ENCODE measurements at places on chromosomes 2 and 18.
A peak's percentile ranks its signal among the peaks of the same experiment; 100 is the strongest.

- DNase-seq: peak; percentile 62
These were observed 7.1 kb downstream of the DSG1 start for GRCh38 chr18:31325051-31325450.

DNA sequence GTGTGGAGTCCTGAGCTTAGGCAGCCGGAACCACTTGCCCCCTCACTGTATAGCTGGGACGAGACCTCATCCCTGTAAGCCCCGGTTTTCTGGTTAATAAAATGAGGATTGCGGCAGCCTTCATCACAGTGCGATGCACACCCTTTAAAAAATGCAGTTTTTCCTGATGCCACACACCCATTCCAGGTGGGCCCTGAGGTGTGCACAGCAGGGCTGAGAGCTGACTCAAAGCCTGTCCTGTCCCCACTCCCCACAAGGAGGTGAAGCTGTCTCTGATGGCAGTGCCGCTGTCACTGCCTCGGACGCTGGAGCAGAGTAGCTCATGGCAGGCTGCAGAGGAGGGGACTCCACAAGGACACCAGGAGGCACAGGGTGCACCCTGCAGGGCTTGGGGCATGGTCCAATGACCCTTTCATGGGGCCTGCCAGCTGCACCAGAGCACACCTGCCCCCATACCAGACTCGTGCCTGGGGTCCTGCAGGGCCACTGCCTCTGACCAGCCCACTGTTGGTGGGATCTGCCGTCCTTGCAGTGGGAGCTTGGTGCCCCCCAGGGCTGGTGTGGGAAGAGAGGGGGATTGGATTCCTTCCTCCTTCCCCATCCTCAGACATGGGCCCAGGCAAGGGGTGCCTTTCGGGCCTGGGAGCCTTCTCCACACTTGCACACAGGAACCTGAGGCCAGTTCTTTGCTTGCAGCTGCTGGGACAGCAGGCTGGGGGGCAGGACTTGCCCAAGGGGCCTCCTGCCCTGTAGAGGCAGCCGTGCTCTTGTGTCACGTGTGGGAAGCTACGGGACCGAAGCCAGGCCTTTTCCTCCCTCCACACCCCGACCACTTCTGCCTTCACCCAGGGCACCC, 22.8 kb downstream of the GPC1 start:
- peak; percentile 54 for DNase-seq

- DNase-seq: peak; percentile 78
These were observed 36.8 kb upstream of the SEMA4C start for GRCh38 chr2:96906729-96907114.

DNA sequence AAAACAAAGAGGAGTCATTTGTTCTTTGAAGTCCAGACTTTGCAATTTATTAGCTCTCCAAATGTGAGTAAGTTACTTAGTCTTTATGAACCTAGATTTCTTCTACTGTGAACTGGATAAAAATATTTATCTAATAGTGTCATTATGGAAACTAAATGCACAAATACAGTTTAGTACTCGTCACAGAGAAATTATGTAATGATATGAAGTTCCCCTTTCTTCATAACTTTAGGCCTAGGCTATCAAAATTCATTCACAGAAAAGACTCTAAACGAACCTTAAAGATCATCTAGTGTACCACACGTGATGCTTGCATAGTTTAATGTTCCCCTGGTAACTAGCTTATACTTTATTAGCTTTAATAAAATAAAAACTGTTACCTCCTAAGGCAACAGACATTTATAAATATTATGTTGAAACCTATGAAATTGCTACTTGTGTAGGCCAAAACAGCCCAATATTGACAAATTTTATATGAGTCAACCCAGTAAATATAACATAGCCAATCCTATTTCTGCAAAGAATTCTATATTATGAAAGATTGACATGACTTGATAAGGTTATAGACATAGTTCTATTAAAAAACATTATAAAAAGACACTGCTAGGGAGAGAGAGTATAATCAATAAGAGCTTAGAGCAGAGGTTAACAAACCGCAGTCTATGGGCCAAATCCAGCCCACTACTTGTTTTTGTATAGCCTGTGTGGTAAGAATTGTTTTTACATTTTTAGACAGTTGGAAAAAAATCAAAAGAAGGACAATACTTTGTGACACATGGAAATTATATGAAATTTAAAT, 44.9 kb upstream of the ITPRID2 start:
- no peak for DNase-seq

DNA sequence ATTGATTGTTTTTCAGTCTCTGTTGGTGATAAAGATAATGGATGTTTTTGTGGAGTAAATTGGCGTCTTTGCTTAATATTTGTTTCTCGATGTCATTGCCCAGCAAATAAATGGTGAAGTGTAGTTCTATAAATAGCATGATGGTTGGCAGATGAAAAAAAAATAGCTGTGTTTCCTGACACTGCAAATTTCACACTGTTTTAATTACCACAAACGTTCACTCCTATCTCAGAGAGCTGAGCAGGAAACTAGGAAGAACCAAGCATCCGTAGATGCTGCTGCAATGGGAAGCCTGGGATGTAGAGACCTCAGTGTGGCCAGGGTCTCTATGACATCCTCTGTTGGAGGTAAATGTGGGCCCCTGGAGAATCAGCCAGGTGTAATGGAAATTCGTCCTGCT, 183.2 kb downstream of the CYRIA start:
- no peak for DNase-seq

DNA sequence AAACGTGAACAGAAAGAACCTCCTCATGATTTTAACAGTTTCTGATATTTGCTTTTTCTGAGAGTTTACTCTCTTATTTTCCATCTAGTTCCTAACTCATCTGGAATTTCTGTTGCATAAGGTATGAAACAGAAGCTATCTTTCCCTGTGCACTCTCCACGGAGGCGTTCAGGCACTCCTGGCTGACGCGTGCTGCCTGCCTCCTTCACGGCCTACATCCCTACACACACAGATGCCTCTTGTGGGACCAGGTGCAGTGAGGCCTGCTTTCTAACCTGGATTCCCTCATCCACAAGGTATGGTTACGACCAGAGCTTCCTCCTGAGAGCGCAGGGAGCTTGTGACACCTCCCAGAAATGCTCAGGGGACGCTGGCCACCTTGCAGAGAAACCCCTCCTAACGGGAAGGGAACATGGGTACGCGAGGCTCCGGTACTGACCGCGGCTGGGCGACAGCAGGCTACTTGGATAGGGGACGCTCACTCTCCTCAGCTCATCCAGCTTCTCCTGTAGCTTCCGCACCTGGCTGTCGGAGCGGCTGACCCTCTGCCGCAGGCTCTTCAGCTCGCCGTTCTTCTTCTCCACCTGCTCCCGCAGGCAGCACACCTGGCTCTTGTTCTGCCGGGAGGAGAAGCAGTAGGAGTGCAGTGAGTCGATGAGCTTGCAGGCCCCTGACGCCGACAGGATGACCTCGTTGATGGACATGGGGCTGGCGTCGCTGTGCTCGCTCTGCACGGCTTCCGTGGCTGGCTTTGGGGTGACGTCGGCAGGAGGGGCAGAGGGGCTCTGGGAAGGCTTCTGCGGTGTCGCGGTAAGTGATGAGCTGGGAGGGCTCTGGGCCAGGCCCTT, 4.3 kb downstream of the THAP4 start:
- DNase-seq: no peak

GRCh38 chr18:13681701-13682100, 44.7 kb downstream of the FAM210A start:
- no peak for DNase-seq

DNA sequence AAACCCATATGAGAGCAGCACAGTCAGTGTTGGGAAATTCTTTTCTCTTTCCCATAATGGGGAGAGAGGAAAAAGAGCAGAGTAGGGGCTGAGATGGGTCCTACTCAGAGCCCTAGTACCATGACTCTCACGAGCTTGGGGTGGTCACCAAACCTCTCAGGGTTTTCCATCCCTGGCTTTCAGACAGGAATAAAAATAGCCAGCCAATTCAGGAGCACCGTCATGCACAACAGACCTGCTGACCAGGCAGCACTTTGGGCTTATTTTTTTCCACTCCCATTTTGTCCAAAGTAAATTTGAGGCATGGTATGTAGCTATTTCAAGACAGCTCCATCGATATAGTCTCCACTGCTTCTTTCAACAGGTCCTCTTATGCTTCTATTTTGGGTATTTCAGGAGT, 86.4 kb downstream of the TGFA start:
- no peak for DNase-seq
